ENCODE measurements at places on chromosomes 5 and 9.

DNA sequence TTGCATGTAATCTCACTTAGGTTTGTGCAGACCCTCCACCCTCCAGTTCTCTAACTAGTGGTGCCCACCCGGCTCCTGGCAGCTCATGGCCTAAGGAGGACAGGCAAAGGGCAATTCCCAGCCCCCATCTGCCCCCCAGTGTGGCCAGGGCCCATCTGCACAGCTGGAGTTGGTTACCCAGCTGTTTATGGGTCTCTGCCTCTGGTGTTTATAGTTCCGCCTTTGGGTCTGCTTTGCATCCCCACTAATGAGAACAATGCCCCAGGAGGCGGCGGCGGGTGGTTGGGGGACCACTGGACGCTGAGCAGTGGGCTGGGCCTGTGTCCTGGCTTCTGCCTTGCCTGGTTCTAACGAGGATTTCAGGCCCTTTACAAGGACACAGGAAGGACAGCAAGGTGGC lies 62.4 kb downstream of the NDST1 start:
- DNase-seq, result no peak

DNA sequence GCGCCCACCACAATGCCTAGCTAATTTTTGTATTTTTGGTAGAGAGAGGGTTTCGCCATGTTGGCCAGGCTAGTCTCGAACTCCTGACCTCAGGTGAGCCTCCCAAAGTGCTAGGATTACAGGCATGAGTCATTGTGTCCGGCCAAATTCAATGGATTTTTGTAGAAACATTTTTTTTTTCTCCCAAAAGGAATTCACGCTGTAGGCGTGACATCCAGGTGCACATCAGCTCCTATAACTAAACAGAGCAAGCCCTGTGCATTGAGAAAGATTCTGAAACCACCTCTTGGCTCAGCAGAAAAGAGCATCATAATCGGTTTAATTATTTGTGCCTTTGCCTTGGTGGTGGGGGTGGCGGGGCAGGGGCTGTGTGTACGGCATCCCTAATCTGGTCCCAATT lies 32.9 kb upstream of the DAB2IP start:
- no peak for DNase-seq

- DNase-seq, result no peak
Observed at GRCh38 chr5:84436866-84437265, 52.2 kb upstream of the EDIL3 start.

- DNase-seq, result no peak
Observed at GRCh38 chr5:177537389-177538361, 16.7 kb downstream of the FAM193B start.

DNA sequence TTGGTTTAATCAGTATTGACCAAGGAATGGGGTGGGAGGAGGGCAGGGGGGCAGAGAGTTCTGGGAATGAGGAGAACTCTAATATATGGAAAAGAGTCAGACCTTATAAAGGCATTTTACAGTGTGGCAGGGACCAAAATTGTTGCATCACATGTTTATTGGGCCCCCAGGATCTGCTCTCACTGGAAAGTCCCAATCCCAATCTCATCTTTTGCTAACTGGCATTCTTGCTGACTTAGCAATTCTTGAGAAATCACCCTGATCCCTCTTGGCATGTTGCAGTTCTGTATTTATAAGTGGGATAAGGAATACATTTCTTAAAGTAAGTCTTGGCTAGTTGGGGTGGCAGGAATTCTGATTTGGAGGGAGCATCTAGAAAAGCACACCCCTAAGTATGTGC lies 104.4 kb upstream of the CXCL14 start:
- DNase-seq, result no peak

GRCh38 chr5:74594137-74595040 lies 46.1 kb downstream of the ENC1 start:
- DNase-seq, result no peak

DNA sequence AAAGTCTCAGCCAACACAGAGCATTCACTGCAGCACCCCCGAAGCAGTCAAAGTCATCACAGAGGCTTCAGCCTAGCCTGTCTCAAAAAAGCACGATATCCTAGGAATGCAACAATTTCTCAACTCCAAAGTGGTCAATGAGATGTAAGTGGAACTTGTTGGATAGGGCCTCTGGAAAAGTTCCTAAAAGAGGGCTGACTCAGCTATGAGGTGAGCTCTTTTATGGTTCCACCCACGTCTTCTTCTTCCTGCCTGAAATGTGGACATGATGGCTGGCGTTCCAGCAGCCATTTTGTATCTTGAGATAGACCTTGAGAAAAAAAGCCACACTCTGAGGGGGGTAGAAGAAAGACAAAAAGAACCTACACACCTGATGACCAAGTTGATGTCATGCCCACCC lies 32.5 kb upstream of the TRIO start:
- no peak for DNase-seq

- DNase-seq, result no peak
Observed at GRCh38 chr5:119930490-119930889, 301.1 kb downstream of the FAM170A start.

DNA sequence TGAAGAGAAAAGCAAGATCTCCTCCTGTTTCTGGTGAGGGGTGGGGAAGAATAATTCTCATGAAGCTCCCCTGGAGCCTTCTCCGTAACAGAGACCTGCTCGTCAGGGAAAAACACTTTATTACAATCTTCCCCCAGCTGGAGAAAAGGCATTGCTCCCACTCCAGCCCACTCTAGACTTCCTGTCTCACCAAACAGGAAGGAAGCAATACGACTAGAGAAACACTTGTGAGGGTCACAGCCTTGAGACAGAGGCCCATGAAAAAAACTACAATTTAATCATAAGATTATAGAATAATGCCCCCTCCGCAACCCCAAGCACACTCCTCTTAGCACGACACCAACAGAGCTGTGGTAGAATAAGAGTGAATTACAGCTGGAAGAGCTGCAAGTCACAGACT lies 197.2 kb upstream of the S1PR3 start:
- no peak for DNase-seq

GRCh38 chr9:95598236-95598635 lies 81.5 kb upstream of the PTCH1 start:
- DNase-seq, result no peak

GRCh38 chr5:15233566-15233965 lies 266.4 kb upstream of the FBXL7 start:
- DNase-seq, result no peak

DNA sequence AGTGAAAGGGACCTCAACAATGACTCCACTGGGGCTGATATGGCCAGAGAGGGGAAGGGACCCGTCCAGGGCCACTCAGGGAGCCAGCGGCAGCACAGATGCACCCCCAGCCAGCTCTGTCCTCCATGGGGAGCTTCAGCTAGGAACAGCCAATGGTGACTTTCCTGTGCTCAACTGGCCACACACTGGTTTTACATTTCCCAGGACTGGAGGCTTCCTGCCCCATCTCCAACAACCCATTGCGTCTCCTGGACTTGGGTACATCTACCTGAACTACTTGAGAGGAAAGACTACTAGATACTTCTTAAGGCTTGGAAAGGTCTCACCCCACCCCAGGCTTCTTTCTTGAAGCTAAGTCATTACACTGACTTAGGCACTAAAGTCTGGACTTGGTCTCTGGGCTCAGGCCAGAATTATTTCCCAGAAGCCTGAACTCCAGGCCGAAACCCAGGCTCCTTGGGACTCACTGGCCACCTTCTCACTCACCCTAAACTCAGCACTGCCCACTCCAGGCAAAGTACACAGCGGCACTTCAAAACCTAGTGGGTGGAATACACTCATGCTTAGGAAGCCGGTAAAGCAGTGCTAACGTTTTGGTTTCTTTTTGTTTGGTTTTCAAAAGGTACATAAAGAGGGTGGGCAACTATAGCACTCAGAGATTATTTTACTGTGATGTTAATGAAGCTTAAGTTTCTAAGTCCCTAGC lies 1.5 kb downstream of the IGFBPL1 start:
- DNase-seq, result no peak

GRCh38 chr9:17744786-17745185 lies 165.9 kb downstream of the SH3GL2 start:
- no peak for DNase-seq

DNA sequence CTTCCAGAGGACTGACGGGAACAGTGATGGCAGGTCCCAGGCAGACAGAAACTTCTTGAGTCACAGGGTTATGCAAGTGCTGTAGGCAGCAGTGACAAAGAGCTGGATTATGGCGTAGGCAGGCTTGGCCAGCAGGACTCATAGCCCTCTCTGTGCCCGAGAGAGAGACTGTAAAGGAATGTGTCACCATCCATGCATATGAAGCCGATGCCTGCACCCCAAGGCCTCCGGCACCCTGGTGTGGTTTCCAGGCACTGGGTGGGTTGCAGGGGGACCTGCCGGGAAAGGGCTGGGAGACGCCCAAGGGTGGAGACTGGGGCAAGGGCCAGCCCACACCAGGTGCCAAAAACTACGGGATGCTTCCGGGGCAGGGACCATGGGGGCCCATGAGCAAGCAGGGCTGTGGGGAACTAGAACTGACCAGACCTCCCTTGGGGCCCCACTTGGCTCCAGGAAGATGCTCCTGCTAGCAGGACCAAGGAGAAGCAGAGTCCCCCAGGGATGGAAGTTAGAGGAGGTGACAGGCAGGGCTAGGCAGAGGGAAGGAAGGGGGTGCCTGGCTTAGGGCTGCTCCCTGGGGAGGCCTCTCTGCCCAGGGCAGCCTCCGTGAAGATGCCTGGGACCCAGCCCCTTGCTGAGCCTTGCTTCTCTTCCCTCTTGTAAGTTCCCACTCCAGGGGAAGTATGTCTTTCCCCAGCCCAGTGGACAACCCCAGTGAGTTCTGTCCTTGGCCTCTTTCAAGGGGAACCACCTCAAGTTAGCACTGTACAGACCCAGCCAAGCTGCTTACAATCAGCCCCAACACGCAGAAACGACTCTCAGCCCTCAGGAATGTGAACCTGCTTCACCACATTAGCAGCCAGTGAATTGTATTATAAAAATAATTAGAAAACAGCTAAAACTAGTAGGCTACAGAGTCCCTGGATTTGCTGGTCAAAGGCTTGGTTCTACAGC lies 10.5 kb upstream of the IPPK start:
- DNase-seq, result no peak

DNA sequence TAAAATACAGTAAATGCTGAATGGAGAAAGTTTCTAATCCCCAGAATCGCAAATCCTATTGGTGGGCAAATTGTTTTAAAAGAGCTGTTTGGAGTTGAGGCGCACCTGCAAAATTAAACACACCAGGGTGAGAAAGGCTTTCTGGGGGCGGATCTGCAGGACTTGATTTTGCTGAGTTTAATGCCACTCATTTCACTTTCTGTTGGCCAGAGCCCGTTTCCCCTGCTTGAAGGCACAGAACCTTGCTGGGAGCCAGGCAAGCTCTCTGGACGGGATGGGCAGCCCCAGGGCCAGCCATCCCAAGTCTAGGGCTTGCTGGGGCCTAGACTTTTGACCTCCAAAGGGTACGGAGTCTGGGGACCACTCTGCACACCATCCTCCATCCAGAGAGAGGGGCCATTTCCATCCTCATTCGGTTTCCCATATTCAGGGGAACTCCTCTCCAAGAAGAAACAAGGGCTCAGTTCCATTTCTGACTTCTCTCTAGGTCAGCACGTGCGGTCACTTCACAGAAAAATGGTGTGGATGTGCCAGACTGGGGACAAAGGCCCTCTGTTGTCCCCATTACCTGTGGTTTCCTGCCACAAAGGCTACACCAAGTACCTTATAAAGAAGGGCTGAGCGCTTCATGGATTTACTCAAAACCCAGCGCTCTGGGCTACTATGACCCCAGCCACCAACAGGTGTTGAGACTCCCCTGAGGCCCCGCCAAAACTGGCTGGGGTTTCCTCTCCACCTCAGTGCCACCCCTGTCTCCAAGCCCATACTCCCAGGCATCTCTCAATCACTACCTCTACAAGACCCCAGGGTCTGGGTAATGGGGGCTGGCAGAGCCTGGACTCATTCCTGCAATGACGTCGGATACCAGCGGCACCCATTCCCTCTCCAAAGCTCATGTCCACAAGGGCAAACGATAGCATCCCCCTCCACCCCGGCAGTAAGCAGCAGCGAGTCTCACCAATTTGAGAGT lies 170.0 kb downstream of the AUH start:
- DNase-seq, result no peak

DNA sequence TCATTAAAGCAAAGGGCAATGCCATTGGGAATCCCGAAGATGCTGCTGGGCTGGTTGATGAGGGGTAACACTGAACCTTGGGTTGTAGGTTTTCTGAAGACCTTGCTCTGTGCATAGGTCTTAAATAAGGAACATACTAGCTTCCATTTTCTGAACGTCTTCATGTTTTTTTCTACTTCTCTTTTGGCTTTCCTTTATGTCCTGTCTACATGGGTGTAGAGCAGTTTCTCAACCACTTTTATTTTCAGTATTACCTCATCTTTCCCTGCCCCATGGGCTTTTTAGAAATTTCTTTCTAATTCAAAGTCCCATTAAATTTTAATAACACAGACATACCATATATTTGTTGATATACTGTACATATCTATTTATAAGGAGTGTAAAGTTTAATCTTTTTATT lies at the start of gene IFNA14:
IFNA14 (minus strand) TSS at position 95 of the 400 bp plus-strand sequence; CDS start at position 25, 70 bp downstream.
- DNase-seq, result no peak

GRCh38 chr5:3185488-3185887 lies 410.1 kb upstream of the IRX1 start:
- no peak for DNase-seq

GRCh38 chr9:136625101-136626065 lies 37.3 kb upstream of the EGFL7 start:
- DNase-seq, result no peak

- DNase-seq, result no peak
Observed at GRCh38 chr5:124130816-124131215, 615.6 kb downstream of the ZNF608 start.

DNA sequence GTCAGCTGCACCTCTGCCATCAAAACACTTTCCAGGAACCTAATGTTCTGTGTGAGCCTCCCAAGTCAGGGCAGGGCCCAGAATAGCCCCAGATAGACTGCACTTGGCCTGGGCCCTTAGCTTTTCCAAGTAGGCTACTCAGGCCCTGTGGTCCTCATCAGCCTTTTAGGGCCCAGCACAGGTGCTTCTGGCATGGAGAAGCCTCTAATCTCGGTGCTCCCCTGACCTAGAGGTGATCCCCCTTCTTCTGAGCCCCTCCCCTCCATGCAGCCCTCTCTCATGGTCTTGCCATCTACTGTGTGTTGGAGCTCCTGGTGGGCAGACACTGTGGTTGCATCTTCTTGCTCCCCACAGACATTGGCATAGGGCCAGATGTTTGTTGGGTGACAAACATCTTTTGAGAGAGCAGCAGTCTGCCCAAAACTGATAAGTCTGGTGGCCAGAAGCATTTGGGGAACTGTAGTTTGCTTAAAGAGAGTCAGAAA lies 28.1 kb downstream of the FRMPD1 start:
- DNase-seq, result no peak

DNA sequence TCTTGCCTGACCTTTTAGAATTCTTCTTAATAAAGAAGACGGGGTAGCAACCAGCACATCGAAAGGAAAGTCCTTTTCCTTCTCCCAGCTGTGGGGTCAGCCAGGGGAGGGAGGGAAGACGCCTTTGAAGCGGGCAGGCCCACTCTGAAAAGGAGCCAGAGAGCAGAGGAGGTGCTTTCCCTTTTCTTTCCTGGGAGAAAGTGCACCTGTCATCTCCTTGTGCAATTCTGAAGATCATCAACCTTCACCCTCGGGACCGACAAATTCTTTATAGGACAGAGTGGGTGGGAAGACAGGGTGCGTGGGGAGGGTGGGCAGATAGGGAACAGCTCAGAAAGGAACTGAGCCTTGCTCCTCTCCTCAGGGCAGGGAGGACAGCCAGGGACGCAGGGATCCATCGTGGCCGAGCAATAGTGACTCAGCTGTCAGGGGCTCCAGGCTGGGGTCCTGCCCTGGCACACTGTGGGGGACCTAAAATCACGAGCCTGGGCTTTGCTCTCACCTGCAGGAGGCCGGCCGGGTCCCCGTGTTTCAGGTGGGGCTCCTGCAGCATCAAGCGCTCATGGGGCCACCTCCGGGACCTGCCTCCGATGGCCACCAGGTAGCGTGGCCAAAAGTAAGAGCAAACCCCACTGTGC lies 141.0 kb downstream of the OLFM1 start:
- DNase-seq, result no peak
